ENCODE measurements at places on chromosomes 6 and 20.

DNA sequence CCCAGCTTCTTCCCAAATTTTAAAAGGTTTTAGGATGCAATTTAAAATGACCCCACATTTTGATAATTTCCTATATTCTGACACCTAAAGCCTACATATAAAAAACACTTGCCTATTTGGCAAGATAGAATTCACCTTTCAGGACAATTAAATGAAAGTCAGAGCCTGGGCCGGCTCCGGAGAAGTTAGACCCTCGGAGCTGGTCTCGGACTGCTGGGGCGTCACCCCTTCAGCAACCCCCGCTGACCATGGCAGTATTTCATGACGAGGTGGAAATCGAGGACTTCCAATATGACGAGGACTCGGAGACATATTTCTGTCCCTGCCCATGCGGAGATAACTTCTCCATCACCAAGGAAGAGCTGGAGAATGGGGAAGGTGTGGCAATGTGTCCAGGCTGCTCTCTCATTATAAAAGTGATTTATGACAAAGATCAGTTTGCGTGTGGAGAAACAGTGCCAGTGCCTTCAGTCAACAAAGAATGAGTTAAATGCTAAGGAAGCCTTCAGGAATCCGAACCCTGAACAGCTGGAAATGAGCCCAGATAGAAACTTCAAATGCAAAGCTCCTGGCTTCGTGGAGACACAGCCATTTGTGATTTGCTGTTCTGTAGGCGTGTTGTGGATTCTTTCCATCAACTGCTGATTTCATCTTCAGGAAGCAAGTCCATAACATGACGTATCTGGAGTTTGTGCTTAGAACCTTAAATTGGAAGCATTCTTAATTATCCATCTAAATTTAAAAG lies 16.0 kb downstream of the TCFL5 start:
- no peaks in the 10 kb centered on the region for H3K36me3 ChIP-seq
- no peak overlapping the region for H3K27ac ChIP-seq
- DNase-seq: no peak
- H3K4me1 ChIP-seq: no peaks in the 10 kb centered on the region
- no peaks in the 10 kb centered on the region for H3K27me3 ChIP-seq

- no peak overlapping the region for H3K27ac ChIP-seq
- no peak overlapping the region for H3K4me3 ChIP-seq
Observed at GRCh38 chr20:23598481-23598880, 7.2 kb downstream of the CST9 start.

GRCh38 chr20:24961384-24962181 lies 12.5 kb downstream of the CST7 start:
- no peaks in the 10 kb centered on the region for H3K27me3 ChIP-seq
- H3K4me3 ChIP-seq: no peak overlapping the region
- no peak overlapping the region for H3K27ac ChIP-seq
- H3K36me3 ChIP-seq: peaks cover 54% of the 10 kb centered on the region
- no peak for DNase-seq

DNA sequence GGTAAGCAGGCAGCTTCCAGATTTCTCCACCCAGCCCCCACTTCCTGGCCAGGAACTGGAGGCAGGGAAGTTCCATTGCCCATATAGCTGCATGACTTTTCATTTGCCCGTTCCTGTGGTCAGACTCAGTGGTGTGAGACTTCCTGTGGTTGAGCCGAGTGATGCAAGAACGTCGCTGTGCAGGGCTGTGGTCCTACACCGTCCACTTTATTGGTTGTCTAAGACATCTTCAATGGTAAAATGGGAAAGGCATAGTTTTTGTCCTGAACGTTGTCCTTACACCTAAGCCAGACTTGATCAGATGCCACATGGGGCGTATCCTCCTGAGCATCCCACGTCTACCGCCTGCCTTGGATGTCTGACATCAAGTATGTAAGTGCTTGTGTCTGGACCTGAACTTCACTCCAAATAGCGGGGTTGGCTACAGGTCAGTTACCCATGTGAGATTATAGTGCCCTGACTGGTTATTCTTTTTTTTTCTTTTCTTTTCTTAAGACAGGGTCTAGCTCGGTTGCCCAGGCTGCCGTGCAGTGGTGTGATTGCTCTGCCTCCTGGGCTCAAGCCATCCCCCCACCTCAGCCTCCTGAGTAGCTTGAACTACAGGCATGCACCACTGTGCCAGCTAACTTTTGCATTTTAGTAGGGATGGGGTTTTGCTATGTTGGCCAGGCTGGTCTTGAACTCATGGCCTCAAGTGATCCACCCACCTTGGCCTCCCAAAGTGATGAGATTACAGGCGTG lies 25.9 kb upstream of the GTSF1L start:
- no peak for DNase-seq
- no peaks in the 10 kb centered on the region for H3K27me3 ChIP-seq
- no peak overlapping the region for H3K27ac ChIP-seq
- no peak overlapping the region for H3K4me3 ChIP-seq

GRCh38 chr6:152338335-152339125 lies 298.6 kb downstream of the SYNE1 start:
- peak; percentile 77 for DNase-seq
- H3K27ac ChIP-seq: no peak overlapping the region
- no peaks in the 10 kb centered on the region for H3K4me1 ChIP-seq
- peaks cover 83% of the 10 kb centered on the region for H3K36me3 ChIP-seq
- no peak overlapping the region for H3K4me3 ChIP-seq

- peak overlapping the region; percentile 80 for H3K27ac ChIP-seq
- H3K4me3 ChIP-seq: peak overlapping the region; percentile 10
- no peaks in the 10 kb centered on the region for H3K36me3 ChIP-seq
- no peaks in the 10 kb centered on the region for H3K27me3 ChIP-seq
Observed at GRCh38 chr6:151070631-151071051, 169.1 kb upstream of the AKAP12 start.

- DNase-seq: no peak
- H3K4me3 ChIP-seq: no peak overlapping the region
- no peaks in the 10 kb centered on the region for H3K27me3 ChIP-seq
- H3K4me1 ChIP-seq: peaks cover 30% of the 10 kb centered on the region
Observed at GRCh38 chr6:149752600-149753373, 3.2 kb downstream of the PCMT1 start.

DNA sequence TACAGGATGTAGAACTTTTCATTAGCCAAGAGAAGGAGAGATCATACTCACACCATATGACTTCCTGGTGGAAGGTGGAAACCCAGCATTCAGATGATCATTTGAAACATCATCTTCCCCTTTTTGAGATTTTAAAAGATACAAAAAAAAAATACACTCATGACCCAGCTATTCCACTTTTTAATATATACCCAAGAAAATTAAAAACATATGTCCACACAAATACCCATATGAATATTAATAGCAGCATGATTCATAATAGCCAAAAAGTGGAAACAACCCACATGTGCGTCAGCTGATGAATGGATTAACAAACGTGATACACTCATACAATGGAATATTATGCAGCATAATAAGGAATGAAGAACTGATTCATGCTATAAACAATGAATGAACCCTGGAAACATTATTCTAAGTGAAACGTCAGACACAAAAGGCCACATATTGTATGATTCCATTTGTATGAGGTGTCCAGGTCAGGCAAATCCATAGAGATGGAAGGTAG lies 130.0 kb upstream of the SGK1 start:
- no peaks in the 10 kb centered on the region for H3K27me3 ChIP-seq
- no peaks in the 10 kb centered on the region for H3K36me3 ChIP-seq
- H3K4me1 ChIP-seq: no peaks in the 10 kb centered on the region
- no peak overlapping the region for H3K27ac ChIP-seq
- H3K4me3 ChIP-seq: no peak overlapping the region
- DNase-seq: no peak

GRCh38 chr20:46931699-46932098 lies 37.1 kb downstream of the EYA2 start:
- H3K4me1 ChIP-seq: no peaks in the 10 kb centered on the region
- no peaks in the 10 kb centered on the region for H3K36me3 ChIP-seq
- DNase-seq: no peak
- no peaks in the 10 kb centered on the region for H3K27me3 ChIP-seq
- H3K4me3 ChIP-seq: no peak overlapping the region

DNA sequence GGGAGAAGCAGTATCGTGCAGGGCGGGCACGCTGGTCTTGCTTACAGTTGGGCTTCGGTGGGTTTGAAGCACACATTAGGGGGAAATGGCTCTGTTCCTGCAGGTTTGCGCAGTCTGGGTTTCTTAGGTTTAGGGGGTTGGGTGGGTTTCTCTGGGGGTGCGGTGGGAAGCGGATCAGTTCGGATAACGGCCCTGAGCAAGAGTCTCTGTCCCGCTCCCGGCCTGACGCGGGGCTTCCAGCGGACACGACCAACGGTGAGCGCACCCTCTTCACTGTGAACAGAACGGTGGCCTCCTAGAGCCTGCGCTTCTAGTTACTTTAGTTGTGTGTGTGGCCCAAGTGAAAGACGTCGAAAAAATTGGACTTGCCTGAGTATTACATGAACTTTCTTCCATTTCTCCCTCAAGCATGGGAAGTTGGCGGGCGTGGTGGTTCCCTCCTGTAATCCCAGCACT lies 635 bp upstream of the ELOVL2 start:
- no peak for DNase-seq
- peak overlapping the region; percentile 63 for H3K4me3 ChIP-seq

GRCh38 chr20:62989201-62989601 lies 17.6 kb downstream of the BHLHE23 start:
- no peak overlapping the region for H3K4me3 ChIP-seq
- DNase-seq: no peak
- H3K4me1 ChIP-seq: no peaks in the 10 kb centered on the region
- no peaks in the 10 kb centered on the region for H3K27me3 ChIP-seq
- no peak overlapping the region for H3K27ac ChIP-seq

DNA sequence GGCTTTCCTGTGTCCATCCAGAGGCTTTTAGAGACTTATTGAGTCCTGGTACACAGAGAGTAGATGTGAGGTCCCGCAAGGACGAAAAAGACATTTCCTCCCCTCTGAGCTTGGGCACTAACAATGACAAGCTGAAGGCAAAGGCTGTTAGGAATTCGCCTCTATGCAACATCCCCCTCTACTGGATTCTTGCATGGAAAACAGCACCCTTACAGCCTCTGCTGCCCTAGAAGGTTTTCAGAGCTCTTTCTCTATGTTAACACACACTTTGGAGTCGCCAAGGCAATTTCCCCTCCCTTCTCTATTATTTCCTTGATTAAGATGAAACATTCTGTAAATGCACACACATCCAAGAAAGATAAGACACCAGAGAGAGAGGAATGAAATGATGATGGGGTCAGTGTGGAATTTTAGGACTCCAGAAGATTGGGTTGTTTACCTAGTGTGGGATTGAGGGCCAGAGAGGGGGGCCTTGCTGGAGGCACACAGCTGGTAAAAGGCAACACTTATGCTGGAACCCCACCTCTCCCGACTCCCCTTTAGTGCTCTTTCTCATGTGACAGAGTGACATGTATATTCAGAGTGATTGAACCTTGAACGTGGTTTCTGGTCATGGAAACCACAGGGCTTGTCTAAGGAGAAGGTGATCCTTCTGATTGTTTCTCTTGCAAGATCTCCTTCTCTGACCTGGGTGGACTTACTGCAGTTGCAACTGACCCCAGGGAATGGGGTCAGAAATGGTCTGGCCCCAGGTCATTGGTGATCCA lies 300.7 kb downstream of the CLIC5 start:
- no peak for DNase-seq
- H3K27me3 ChIP-seq: no peaks in the 10 kb centered on the region
- H3K36me3 ChIP-seq: no peaks in the 10 kb centered on the region
- H3K27ac ChIP-seq: no peak overlapping the region
- no peaks in the 10 kb centered on the region for H3K4me1 ChIP-seq
- no peak overlapping the region for H3K4me3 ChIP-seq

DNA sequence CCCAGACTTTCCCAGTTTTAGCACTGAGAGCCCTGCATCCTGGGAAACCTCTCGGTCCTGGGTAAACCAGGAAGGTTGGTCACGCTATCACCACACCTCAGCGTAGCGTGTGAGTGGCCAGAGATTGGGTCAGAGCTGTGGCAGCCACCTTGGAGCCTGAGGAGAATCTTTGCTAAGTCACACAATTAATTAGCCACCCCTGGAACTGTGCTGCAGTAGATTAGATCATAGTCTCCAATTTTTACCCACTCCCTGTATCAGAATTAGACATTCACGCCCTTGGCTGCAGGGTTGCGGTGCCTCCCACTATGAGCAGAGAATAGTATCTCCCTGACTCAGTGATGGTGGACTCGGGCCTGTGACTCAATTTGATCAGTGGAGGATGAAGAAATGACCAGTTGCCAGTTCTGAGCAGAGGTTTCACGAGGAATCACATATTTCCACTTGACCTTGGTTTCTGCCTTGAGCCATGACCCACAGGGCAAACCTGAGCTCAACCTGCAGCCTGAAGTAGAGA lies 6.0 kb upstream of the PTGIS start:
- no peaks in the 10 kb centered on the region for H3K4me1 ChIP-seq
- no peaks in the 10 kb centered on the region for H3K27me3 ChIP-seq
- peak overlapping the region; percentile 88 for H3K27ac ChIP-seq
- peak; percentile 86 for DNase-seq

DNA sequence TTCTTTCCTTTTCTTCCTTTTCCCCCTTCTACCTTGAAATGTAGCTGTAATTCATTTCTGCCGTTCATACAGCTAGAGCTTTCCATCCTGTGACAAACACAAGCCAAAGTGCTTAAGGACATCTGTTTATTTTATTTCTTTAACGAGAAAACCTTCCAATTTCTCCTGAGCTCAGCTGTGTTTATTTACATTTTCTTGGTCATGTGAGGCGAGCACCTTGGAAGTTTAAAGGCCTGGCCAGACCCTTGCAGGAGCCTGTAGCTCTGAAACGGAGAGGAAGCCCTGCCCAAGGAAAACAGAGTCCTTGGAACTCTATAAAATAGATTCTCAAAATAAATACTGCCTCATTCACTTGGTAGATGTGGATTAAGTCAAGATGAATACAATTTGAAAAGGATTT lies 223.1 kb downstream of the EYA2 start:
- no peaks in the 10 kb centered on the region for H3K4me1 ChIP-seq
- no peak for DNase-seq
- H3K4me3 ChIP-seq: no peak overlapping the region
- H3K27me3 ChIP-seq: no peaks in the 10 kb centered on the region
- H3K27ac ChIP-seq: peak overlapping the region; percentile 55

DNA sequence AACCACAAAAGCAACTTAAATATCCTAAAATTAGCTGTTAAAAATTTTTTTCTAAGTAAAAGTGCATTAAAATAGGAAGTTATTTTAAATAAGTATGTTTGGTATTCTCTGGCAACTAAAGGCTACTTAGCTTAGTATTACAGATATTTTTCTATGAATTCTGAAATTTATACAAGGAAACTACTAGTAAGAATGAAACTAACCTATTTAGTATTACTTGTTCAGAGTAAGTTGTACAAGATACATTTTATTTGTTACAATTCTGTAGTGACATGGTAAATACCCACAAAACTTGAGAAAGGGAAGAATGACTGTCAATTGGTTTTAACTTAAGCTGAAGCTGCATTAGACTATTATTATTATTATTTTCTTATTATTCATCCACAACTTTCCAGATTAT lies 6.5 kb downstream of the PHIP start:
- no peaks in the 10 kb centered on the region for H3K27me3 ChIP-seq
- H3K4me3 ChIP-seq: no peak overlapping the region
- DNase-seq: no peak
- no peaks in the 10 kb centered on the region for H3K36me3 ChIP-seq
- H3K4me1 ChIP-seq: peaks cover 67% of the 10 kb centered on the region
- no peak overlapping the region for H3K27ac ChIP-seq

Measured in right atrium auricular region (tissue), 2 donors.